Fibroblast of pulmonary artery (primary cell): ENCODE measurements at places on chromosomes 3 and 15.

- no peak for DNase-seq
Measured at GRCh38 chr3:39843440-39843839, 34.0 kb downstream of the MYRIP start.

GRCh38 chr15:41832875-41833274, 5.0 kb downstream of the JMJD7 start:
- DNase-seq, result no peak

- DNase-seq, result peak; percentile 54
Measured at GRCh38 chr3:116059421-116060096, 385.7 kb downstream of the LSAMP start.

- DNase-seq, result no peak
Measured at GRCh38 chr3:171688002-171688401, 122.3 kb downstream of the PLD1 start.

DNA sequence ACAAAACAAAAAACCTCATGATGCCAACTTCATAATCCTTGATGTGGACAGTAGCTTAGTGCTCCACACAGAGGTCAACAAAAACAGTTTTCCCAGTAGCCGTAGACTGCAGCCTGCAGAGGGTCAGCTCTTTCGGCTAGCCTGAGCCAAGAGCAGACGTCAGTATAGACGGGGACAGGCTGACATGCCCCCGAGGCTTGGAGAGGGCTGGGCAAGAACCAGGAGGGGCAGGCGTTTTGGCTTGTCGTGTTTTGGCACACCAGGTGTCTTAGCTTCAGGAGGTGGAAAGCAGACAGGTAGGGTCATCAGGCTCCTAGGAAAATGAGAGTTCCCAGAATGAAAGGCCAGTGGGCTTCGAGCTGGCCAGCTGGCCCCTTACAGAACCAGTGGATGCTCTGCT, 21.8 kb downstream of the CAND2 start:
- no peak for DNase-seq

GRCh38 chr15:99504823-99505551, 60.8 kb upstream of the MEF2A start:
- peak; percentile 30 for DNase-seq

DNA sequence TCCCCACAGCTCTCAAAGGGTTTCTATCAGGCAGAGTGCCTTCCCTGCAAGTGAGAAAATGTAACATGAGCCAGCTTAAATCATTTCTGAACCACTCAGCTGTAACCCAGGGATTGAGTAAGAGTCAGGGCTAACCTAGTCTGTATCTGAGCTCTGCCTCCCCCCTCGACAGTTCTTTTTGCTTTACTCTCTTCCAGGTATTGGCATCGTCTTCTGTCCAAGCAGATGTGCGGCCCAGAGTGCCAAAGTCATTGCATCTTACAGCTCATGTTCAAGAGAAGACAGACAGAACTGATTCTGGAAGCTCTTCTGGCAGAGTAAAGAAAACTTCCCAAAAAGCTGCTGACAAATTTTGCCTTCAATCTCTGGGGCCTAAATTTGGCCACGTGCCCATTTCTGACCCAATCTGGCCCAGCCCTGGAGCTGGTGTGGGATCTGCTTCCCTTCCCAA, 74.8 kb downstream of the ABHD5 start:
- peak; percentile 33 for DNase-seq

GRCh38 chr3:144429719-144430121, 458.1 kb downstream of the DIPK2A start:
- DNase-seq, result no peak

DNA sequence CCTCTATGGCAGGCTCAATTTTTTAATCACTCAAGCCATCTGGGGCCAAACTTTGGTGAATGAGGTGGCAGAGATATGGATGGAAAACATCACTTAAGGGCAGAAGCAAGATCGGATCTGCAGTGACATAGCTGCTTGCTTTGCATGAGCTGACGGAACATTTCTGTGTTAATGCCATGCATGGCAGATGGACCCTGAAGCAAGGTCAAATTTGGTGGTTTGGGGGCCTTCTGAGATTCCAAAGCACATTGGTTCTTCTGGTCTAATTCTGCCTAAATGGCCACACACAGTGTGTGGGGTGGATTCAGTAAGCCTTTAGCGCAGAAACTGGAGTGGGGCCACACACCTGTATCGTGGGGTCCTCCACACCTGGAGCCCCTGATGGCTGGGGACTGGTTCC, 38.3 kb upstream of the BCL2L10 start:
- DNase-seq, result no peak

DNA sequence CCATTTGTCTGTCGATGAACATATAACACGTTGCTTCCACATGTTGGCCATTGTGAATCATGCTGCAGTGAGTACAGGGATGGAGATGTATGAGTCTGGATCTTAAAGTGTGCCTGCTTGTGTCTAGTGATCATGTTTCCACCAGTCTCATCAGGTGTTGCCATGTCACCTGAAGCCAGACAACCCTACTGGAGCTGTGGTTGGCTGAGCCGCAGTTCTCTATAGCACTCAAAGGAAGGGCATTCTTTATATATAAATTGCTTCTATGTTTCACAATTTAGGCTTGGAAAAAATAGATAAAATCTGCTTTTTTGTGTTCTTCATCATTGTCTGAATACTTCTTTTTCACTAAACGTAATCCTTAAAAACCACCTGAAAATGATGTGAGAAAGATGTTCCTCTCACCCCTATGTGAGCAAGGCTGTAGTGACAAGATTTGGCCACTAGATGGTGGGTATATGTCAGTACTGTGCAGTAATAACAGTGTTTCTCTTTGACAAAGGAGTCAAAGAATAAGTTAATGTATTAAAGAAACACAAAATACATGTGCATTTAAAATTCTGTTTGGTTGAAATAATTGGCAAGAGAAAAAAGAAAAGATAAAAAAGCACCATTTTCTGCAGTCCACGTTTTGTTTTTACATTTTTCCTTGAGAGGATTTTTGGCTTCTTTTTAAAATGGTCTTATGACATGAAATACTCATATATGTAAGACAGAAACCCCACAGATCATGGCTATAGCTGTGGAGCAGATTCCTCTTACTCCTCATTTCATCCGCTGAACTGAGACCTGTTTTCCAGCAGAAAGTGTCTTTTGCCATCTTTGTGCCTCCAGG, 394.5 kb upstream of the DPPA4 start:
- peak; percentile 83 for DNase-seq

GRCh38 chr15:90062023-90062442, 40.2 kb downstream of the IDH2 start:
- DNase-seq, result peak; percentile 29

DNA sequence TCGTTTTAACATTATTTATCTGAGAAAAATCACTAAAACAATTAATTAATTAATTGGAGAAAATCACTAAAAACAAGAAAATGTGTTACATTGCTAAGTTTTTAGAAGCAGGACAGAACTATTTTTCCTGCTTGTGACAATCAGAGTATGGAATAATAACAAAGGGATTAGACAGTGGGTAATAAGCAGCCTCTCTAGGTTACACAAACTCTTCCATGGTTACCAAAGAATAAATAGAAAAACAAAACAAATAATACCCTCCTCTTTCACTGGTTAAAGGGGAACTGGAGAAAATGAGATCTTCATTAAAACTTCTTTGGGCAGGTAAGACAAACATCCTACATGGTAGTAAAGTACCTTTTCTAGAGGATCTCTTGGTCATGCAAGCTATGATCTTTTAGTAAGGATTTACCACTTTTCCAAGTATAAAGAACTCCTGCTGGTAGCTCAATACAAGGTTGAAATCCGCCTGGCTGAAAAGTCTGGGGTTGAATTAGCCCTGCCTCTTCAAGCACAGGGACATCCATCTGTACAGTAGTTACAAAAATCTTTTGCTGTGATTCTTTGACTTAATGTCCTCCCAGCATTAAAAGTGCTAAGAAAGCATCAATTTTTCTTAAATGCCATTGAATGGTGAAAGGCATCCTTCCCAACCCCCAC, 2.5 kb upstream of the PLCH1 start:
- no peak for DNase-seq

DNA sequence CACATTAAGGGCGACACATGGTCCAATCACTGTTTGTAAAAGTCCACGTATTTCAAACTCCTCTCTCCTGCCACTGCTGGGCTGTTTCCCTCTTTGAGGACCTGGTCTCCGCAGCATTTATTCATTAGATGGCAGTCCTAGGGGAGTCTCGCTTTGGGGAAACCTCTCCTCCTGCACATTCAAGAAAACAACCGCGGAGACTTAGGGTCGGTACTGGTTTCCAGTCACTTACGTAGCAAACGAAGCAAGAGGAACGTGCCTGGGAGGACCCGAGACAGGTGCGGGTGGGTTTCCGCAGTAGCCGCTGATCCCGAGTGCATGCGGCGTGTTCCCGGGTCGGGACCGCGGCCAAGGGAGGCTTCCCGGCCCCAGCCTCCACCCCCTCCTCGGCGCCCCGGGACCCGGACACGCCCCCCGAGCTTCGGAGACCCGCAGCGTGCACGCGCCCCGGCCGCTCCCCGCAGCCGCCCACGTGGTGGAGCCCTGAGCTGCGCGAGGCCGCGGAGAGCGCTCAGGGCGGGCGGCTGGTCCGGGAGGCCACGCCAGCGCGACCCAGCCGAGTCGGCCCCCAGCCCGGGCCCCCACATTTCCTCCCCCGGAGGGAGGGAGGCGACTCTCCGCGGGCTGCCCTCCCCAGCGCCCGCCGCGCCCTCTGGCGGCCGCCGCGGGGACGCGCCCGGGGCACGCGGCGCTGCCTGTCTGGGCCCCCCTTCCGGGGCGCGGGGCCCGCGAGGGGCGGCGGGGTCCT, 1.1 kb upstream of the IGF1R start:
- peak; percentile 53 for DNase-seq

DNA sequence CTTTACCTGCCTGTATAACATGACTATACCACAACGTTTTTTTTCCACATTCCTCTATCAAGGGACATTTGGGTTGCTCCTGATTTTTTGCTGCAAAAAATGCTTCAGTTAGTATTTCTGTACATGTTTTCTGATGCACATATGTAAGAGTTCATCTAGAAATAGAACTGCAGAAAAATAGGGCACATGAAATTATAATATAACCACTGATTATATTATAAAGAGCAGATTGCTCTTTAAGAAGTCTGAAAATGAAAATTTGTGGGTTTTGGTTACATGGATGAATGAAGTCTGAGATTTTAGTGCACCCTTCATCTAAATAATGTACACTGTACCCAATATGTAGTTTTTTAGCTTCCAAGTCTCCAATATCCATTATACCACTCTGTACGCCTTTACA, 130.1 kb upstream of the PTX3 start:
- no peak for DNase-seq

DNA sequence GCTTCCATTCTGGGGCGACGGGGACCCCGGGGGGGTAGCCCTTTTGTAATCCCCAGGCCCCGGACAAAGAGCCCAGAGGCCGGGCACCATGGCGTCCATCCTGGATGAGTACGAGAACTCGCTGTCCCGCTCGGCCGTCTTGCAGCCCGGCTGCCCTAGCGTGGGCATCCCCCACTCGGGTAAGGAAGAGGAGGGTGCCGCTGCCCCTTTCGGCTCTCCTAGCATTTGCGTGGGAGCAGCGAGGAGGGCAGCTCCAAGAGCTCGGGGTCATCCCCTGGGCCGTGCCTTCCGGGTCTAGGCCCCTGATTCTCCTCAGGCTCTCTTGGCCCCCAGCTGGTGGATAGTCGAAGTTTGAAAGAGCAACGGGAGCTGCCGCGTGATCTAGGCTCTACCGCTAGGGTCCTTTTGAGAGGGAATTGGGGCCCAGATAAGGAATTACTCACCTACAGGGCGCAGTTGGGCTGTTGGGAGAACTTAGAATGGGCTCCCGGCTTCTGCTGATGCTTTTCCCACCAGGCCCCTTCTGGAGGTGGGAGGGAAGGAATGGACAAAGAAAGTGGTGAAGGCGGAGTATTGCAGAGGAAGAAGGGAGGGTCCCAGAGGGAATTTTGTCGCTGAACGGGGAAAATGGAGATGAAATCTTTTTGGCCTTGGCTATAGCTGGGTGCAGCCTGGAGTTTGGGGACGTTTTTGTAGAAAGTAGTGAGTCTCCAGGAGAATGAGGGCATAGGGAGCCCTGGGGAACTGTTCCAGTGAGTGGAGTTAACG, 615 bp downstream of the VPS18 start:
- peak; percentile 78 for DNase-seq

GRCh38 chr3:72782521-72782920, 65.7 kb downstream of the SHQ1 start:
- no peak for DNase-seq

DNA sequence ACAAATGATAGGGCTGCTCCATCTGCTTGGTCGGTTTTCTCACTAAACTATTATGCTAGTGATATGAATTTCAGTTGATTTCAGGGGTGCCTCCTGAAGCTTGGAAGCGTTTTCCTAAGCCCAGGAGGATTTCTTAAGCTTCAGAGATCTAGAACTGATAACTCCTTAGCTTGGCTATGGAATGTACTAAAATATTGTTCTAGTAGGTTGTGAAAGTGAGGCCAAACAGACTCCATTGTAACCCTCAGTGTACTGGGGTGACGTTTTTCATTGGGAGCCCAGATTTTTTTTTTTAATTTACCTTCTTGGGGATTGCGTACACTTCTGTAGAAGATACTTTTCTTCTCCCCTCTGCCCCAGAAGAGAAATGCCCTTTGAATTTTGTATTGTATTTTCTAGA, 17.0 kb upstream of the ST3GAL6 start:
- no peak for DNase-seq

DNA sequence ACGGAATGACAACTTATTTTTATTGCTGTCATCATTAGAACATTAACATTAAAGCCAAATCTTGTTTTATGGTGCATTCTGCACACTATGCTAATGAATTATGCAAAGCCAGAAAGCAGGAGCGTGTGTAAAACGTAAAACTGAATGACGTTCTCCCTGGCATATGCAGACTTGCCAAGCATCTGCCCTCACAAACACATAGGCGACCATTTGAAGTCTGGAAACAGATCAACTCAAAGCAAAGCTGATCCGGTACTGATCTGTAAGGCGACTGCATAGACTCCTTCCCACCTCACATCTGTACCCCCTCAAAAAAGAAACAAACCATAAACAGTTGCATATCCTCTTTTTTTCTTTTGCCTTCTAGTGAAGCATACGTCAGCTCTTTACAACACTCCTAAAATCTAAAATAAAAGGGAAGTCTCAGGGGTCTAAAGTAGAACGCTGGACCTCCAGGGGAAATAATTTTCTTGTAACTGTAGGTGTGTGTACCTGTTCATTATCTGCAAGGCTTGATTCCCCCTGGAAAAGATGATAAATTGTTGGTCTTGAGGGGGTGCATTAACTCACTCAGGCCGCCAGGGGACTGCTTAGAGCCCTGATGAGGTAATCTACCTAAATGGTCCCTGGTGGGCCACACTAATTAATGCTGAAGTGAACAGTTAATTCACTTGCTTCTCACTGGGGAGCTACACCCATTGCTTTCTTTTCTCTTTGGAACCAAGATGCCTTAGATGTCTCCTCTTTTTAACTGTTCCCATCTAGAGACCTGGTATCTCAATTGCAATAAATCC, 231.4 kb downstream of the CDIN1 start:
- no peak for DNase-seq
